Stimulated activated naive CD8-positive, alpha-beta T cell treated with anti-CD3 and anti-CD28 coated beads, Interleukin-15, amount 100 ng/mL, for 72 hours (primary cell): ENCODE measurements at places on chromosomes 5 and 9.

DNA sequence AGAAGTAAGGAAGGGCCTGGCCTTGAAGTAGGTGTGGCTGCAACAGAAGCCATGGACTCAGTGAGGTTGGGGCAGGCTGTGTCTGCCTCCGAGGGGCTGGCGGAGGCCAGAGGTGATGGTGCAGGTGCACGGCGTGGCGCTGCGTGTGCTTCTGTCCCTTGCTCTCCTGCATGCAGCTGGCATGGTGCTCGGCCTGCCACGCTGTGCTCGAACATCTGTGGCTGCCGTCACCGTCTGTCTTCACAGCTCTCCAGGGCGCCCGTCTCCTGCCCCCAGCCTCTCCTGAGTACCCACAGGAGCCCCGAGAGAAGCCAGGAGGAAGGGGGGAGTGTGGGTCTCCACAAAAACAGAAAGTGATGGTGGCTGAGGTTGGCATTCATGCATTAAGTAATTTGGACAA, 193.7 kb downstream of the CACNA1B start:
- no peak for DNase-seq

DNA sequence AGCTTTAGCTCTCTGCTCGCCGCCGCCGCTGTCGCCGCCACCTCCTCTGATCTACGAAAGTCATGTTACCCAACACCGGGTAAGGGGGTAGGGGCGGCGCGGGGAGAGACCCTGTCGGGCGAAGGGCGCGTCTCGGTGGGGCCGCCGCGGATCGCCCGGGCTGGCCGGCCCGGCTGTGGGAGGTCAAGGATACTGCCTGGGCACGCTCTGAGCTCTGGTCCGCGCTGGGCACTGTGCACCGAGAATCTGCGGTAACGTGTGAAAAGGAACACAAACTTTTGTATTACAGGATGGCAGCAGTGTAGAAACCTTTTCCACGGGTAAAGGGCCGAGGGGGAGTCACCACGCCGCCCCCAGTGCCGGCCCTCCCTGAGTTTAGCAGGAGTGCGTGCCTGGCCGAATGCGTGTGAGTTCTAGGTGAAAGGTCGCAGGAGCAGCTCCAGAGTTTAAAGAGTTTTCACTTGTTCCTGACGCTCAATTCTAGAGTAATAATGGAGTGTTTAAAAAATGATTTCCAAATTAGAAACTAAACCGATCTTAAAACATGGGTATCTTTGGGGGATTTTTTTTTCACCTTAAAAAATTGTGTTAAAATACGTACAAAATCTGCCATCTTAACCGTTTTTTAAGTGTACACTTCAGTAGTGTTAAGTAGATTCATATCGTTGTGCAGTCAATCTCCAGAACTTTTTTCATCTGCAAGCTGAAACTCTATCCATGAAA, at the start of gene HSDL2:
TSS of gene HSDL2 (plus strand) at position 7 of the 723 bp plus-strand sequence. CDS start at position 63, 56 bp downstream.
- no peak for DNase-seq

- no peak for DNase-seq
Measured at GRCh38 chr9:128244837-128245231, 31.0 kb downstream of the GOLGA2 start.

DNA sequence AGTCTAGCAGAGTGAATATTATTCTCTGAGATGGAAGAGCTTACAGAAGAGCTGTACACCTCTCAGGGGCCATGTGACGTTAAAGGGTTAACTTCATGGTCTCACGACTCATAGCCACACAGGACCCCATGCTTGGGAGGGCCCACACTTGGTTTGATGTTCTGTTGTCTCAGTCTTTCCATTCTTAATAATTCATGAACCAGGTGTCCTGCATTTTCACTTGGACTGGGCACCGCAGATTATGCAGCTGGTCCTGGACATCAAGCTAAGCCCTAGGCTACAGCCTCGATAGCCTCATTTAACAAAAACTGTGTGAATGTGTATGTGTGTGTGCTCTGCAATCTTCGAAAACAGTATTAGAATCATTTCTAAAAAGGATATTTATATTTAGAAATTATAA, 323.5 kb downstream of the PLK2 start:
- no peak for DNase-seq

GRCh38 chr9:2134391-2134790, 119.2 kb downstream of the SMARCA2 start:
- DNase-seq: no peak

DNA sequence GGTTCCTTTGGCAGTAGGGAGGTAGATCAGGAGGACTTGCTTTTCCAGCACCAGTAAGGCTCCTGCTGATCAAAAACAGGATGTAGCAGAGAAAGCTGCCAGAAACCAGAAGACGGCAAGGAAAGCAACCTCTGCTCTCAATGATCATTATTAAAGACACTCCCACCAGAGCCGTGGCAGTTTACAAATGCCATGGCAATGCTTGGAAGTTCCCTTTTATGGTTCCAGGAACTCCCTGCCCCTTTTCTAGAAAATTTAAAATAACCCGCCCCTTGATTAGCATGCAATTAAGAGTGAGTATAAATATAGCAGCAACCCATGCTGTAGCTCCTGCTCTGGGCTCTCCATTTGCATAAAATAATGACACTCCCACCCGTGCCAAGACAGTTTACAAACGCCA, 16.1 kb downstream of the EQTN start:
- DNase-seq: no peak

DNA sequence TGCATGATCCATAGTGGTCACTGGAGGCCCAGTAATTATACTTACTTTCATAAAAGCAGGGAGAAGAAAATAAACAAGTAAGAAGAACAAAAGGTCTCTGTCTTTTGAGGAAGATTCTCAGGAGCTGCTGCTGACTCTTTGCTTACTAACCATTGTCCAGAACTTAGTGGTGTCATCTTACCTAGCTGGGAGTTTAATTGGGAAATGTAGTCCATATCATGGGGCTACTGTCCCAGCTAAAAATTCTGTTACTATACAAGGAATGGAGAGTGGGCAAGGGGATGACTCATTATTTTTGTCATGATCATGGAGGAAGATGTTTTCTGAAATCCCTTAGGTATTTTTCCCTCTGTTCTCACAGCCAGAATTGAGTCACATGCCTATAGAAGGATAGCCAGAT, 639.3 kb downstream of the MTRR start:
- DNase-seq: no peak

- DNase-seq: no peak
Measured at GRCh38 chr5:43583724-43584123, 19.3 kb upstream of the NNT start.

DNA sequence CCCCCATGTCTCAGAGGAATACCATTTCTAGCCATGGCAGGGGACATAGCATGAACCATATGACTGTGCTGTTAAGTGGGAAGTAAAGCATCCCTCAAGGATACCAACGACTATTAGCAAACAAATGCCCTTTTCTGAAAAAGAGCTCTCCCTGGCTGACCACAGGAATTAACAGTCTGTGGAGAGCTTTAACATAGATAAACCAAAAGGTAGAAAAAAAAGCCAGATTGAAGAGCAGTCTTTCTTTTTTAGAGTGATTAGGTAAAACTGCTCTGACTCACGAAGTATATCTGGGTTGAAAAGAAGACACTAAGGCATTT, 532.7 kb upstream of the DMAC1 start:
- DNase-seq: no peak

GRCh38 chr9:89522261-89522958, 24.5 kb upstream of the SEMA4D start:
- peak; percentile 68 for DNase-seq

- DNase-seq: no peak
Measured at GRCh38 chr9:86181379-86182315, 77.8 kb downstream of the C9orf153 start.
